Caco-2 (cell line): ENCODE measurements at places on chromosomes 3 and 15.

DNA sequence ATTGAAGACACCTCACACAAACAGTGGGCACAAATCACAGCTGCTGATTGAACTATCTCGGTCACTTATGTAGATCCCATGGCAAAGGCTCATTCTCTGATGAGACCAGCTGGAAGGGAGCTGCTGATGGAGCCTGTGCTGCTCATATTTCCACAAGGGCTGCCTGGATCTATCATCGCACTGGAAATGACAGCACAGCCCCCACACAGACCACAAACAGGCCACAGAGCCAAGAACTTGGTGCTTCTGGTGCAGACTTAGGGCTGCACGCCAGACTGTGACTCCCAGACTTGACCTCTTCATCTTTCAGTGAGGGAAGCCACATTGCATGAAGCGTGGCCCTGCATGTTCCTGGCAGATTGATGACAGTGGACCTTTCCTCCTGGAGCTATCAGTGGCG is 197.6 kb downstream of the MINAR1 start:
- no peak for DNase-seq

- DNase-seq = no peak
These were observed 54.3 kb downstream of the BDH1 start for GRCh38 chr3:197501496-197501878.

- DNase-seq = no peak
These were observed 57.1 kb downstream of the LMLN start for GRCh38 chr3:198017090-198017489.

GRCh38 chr3:134179508-134179907 is 71.2 kb downstream of the RYK start:
- DNase-seq = no peak

DNA sequence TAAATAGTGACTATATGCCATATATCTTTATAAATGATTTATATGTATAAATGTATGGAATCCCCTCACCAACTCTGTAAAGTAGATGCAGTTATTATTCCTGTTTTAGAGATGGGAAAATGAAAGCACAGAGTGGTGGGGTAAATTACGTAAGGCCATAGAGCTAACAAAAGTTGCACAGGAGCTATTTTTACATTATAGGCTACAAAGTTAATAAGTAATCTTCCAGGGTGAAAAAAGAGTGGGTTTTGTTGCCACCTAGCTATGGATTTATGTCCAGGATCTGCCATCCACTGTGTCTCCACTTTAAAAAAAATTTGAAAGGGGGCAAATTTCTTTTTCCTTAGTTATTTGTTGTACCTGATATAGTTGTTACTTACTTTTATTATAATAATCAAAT is 235.7 kb downstream of the MCTP2 start:
- DNase-seq = peak; percentile 22

DNA sequence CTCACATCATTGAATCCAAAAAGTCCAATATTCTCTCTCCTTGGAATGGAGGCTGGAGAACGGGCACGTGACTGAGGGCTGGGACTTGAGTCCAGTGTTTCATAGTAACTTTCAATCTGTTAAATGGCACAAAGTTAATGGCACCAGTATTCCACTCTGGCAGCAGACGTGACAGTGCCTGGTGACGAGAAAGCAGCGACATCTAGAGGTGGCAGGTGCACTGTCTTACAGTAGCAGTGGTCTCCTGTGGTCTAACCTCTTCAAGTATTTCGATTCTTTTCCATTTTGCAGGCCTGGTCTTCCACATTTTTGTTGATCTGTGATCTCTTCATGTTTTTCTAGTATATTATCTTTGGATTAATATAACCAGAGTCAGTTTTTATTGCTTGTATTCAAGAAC is 107.1 kb downstream of the OXSM start:
- peak; percentile 48 for DNase-seq

DNA sequence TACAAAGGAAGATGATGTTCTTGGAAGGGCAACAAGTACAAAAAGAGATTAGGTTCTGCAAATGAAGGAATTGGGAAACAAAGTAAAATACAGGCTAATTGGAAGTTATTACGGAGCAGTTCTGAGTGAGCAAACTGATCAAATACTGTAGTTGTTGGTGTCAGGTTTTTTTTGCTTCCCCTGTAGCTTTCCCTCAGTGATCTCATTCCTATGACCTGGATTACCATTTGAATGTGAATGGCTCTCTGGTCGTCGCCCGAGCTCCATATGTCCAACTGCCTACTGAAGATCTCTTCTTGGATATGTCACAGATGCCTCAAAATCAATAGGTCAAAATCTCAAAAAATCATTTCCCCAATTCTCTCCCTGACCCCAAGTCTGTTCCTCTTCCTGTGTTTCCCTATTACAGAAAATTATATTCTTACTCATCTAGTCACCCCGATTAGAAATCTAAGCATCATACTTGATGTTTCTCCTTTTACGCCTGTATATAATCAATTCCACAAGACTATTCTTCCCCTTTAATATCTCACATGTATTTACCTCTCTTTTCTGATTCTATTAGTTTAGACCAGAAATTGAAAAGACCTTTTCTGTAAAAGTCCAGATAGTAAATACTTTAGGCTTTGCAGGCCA is 29.0 kb downstream of the GOLM2 start:
- no peak for DNase-seq

DNA sequence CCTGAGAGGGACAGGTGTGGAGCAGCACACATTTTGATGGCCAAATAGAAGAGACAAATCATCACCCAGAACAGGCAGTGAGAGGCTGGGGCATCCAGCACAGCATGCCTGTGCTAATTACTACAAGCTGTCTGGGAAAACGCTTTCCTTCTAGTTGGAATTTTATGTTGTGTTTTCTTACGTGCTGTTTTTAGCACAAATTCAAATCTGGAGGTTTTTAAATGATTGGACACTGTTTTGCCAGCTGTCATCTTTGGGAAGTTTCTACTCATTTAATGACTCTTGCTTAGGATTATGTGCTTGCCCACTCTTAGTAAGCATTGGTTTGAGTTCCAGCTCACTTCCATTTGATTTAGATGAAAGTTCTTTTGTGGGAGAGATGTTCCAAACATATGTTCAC is 43.5 kb downstream of the EAF1 start:
- no peak for DNase-seq

GRCh38 chr3:53153980-53154379 is 7.0 kb upstream of the PRKCD start:
- no peak for DNase-seq
